ENCODE measurements at places on chromosomes 13 and 19.

DNA sequence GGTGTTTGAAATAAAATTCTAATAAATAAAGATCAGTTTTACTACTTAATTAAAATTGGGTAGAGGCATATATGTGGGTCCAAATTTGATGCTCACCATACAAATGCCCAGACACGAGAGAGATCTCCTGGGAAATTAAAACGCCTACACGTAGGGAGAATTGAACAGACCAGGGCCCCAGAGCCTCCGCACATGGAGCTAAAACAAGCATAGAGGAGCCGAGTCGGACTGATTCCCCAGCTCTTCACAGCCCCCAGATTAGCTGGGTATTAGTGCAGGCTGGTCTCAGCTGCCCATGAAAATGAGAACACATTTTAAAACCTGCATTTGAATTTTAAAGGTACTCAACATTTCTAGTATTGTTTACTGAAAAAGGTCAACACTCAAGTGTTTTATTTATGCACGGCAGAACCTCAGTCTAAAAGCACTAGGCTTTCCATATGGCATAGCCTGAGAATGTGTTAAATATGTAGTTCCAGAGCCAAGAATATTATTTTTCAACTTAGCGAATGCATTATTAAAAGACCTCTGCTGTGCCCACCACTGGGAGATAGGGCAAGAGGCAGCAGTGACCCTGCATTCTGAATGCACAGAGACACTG lies 344.8 kb downstream of the ENOX1 start:
- DNase-seq: no peak

DNA sequence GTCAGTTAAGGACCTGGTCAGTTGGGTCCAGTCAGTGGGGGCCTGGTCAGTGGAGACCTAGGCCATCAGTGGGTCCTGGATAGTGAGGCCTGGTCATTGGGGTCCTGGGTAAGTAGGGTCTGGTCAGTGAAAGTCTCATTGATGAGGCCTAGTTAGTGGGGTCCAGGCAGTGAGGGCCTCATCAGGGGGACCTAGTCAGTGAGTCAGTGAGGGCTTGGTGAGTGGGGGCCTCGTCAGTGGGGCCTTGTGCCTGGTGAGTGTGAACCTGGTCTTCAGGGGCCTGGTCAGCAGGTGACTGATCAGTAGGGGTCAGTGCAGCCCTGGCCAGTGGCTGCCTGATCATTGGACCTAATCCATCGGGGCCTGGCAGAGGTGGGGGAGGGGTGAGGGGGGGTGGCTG lies 42.6 kb upstream of the TPM4 start:
- no peak for DNase-seq

GRCh38 chr19:1825909-1826556 lies 14.0 kb upstream of the ATP8B3 start:
- peak; percentile 46 for DNase-seq

GRCh38 chr19:4337906-4338440 lies 654 bp downstream of the STAP2 start:
- DNase-seq: no peak

- DNase-seq: no peak
Measured at GRCh38 chr19:31312677-31313244, 36.5 kb downstream of the TSHZ3 start.

- DNase-seq: no peak
Measured at GRCh38 chr13:28679628-28680027, 20.7 kb downstream of the POMP start.

DNA sequence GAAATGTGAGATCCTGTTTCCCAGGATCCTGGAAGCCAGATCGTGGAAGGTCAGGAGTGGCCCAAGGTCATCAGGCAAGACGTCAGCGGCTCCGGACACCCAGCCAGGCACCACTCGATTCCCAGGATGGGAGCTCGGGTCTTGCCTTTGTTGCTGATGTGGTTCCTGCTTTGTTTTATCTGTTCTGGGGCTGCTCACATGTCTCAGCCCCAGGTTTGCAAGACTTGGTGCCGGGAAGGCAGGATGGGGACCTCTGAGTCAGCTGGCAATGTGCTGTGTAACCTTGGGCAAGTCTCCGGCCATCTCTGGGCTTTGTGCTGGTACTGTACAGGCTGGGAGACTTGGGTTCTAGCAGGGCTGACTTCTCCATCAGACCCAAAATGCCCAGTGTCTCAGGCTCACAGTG lies 1.4 kb upstream of the FCHO1 start:
- DNase-seq: no peak

DNA sequence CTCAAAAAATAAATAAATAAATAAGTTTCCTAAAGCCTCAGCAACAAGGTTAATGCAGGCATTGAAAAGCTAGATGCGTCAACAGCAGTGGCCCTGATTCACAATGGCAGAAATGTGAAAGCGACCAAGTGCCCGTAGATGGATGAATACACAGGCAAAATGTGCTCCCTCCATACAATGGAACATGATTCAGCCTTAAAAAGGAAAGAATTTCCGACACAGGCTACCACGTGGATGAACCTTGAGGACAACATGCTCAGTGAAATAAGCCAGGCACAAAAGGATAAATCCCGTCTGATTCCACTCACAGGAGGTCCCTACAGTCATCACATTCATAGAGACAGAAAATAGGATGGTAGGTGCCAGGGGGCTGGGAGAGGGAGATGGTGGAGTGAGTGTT lies 31.7 kb downstream of the INSR start:
- DNase-seq: no peak

DNA sequence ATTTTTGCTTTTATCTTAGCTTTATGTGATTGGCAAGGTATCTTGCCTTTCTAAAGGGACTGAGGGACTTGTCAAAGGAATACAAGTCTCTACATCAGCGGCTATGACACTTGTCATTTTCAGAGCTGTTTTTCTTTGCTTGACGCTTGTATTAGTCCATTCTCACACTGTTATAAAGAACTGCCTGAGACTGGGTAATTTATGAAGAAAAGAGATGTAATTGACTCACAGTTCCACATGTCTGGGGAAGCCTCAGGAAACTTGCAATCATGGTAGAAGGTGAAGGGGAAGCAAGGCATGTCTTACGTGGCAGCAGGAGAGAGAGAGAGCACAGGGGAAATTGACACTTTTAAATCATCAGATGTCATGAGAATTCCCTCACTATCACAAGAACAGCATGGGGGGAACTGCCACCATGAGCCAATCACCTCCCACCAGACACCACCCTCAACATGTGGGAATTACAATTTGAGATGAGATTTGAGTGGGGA lies 128.2 kb downstream of the GPC5 start:
- no peak for DNase-seq

DNA sequence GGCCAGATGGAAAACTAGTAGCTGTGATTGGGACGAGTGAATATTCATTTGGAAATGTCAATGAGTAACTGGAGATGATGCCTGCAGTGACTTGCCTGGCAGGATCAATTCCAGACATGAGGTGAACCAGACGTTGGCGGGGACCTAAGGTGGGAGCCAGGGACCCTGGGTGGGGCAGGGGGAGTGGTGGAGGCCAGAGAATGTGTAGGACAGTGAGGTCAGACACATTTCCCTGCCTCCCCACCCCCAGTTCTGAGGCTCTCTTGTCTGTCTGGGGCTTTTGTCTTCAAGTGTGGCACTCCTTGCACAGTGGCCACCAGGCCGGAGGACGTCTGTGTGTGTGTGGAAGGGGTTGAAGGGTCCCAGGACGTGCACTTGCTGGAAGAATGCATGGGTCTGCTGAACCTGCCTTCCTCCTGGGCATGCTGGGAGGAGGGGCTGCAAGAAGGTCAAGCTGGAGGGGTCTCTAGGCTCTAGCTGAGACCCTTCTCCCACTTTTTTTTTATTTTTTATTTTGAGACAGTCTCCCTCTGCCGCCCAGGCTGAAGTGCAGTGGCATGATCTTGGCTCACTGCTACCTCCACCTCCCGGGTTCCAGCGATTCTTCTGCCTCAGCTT lies 51.6 kb downstream of the CHST8 start:
- no peak for DNase-seq

DNA sequence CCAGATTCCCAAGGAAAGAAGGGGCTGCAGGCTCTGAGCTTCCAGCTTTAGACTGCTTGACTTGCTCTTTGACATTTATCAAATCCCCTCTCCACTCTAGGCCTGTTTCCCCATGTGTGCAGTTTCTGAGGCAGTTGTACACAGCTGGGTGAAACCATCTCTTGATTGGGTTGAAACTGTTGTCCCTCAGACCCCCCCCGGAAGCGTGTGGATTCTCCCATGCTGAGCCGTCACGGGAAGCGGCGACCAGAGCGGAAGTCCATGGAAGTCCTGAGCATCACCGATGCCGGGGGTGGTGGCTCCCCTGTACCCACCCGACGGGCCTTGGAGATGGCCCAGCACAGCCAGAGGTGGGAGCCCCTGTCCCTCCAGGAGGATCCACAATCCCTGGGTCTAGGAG lies 19.7 kb downstream of the BRSK1 start:
- no peak for DNase-seq

DNA sequence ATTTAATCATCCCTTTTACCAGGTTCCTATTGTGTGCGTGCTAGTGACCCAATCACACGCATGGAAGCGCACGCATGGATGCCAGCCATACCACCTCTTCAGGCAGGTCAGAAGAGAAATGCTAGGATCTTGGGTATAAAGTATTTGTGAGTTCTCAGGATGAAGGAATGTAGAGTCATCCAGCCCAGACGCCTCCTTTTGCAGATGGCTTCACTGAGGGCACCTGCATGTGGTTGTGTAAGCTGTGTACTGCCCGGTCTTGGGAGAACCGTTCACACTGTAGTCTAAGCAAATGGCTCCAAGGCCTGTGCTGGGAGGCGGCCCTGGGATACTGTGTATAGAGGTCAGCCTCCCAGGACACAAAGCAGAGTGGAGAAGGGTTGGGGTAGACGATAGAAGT lies 7.5 kb downstream of the ARHGEF7 start:
- DNase-seq: no peak

DNA sequence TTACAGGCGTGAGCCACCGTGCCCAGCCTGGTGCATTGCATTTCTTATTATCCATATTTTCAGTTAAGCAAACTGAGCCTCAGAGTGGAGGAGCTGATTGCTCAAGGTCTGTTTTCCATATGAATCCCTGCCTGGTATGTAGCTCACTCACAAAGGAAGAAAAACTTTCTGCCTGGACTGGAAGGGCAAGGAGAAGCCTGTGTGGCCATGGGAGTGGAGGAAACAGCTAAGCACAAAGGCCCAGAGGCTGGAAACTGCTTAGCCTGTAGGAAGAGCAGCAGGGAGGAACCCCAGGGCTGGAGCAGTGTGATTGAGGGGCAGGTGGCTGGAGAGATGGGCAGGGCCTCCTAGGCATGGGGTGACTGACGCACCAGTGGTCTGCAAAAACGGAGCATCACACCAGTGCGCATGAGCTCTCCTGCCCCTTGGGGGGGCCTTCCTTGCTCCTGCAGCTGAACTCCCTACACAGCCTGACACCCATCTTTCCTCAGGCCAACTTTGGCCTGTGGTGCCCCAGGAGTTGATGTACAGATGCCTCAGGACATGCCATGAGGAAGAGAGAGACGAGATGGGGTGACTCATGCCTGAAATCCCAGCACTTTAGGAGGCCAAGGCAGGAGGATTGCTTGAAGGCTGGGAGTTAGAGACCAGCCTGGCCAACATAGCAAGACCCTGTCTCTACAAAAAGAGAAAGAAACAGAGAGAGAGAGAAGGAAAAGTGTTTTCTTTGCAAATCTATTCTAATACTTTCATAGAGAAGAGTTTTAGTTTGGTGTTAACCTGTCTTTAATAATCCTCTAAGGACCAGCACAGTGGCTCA lies 2.8 kb upstream of the HNRNPM start:
- no peak for DNase-seq

DNA sequence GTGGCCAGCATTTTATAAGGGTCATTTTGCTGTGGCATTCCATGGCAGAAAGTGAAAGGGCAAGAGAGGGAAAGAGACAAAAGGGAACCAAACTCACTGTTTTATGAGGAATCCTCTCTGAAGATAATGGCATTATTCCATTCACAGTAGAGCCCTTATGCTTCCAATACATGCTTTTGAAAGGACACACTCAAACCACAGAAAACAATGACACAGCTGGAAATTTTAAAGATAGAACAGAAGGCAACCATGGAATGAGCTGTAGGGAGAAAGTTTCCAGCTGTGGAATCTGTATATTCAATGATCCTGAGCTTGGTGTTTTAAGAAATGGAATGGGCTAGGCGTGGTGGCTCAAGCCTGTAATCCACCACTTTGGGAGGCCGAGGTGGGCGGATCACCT lies 677.4 kb downstream of the SLITRK1 start:
- no peak for DNase-seq

DNA sequence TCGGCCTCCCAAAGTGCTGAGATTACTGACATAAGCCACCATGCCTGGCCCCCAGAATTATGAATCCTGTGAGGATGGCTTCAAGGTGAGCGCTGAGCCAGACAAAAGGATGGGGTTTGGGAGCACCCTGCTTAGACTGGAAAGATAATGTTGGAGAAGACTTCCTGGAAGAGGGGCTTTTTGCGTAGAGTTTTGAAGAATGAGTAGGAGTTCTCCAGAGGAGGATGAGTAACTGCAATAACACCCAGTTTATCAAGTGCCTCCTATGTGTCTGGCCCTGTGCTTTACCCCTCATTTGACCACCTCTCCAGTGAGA lies 641 bp upstream of the GDF15 start:
- DNase-seq: no peak

GRCh38 chr19:2532252-2533071 lies 56.5 kb downstream of the GADD45B start:
- DNase-seq: no peak

GRCh38 chr19:6260912-6261650 lies 18.7 kb downstream of the MLLT1 start:
- no peak for DNase-seq

GRCh38 chr19:48760504-48761205 lies 5.3 kb downstream of the FGF21 start:
- DNase-seq: no peak

DNA sequence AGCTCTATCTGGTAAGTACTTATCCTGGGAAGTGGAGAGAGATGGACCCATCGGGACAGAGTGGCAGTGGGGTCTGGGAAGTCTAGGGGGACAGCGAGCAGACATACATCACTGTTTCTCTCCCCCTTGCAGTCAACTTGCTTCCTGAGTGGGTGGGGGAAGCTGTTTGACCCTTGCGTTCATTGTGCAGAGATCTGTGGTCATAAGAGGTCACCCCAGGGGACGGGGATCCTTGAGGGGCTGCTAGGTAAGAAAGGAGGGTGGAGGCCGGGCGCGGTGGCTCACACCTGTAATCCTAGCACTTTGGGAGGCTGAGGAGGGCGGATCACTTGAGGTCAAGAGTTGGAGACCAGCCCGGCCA lies 474 bp downstream of the ARHGEF18 start:
- no peak for DNase-seq

GRCh38 chr19:32873247-32873959 lies 3.8 kb upstream of the SLC7A9 start:
- no peak for DNase-seq

- no peak for DNase-seq
Measured at GRCh38 chr19:31625056-31625455, 275.8 kb upstream of the TSHZ3 start.

Measured in stimulated activated CD8-positive, alpha-beta memory T cell treated with anti-CD3 and anti-CD28 coated beads, Interleukin-4, amount 100 ng/mL, for 4 hours (primary cell).